ENCODE measurements at places on chromosomes 13 and 19. TPM values are rescaled to one million over a fixed set of nuclear protein-coding genes. Genes with fewer than 3 reads are reported as not detected.

- DNase-seq: peak; percentile 13
Measured at GRCh38 chr13:58767566-58767965, 1136.0 kb downstream of the PCDH17 start.

DNA sequence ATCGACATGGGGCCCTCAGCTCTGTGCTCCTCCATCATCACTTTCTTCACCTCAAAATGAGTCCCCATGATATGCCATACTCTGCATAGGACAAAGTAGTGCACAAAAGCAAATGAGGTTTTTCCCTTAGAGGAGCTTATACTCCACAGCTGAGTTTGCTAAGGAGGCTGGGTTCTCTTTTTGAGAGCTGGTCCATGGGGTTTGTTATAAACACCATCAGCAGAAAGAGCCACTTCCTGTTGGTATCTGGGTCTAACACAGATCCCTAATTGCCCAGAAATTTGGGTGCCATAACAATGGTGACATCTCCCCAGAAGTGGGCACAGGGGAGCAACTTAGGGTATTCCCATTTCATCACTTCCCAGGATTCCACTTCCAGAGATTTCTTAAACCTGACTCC lies 395.7 kb downstream of the FOXO1 start:
- no peak for DNase-seq

DNA sequence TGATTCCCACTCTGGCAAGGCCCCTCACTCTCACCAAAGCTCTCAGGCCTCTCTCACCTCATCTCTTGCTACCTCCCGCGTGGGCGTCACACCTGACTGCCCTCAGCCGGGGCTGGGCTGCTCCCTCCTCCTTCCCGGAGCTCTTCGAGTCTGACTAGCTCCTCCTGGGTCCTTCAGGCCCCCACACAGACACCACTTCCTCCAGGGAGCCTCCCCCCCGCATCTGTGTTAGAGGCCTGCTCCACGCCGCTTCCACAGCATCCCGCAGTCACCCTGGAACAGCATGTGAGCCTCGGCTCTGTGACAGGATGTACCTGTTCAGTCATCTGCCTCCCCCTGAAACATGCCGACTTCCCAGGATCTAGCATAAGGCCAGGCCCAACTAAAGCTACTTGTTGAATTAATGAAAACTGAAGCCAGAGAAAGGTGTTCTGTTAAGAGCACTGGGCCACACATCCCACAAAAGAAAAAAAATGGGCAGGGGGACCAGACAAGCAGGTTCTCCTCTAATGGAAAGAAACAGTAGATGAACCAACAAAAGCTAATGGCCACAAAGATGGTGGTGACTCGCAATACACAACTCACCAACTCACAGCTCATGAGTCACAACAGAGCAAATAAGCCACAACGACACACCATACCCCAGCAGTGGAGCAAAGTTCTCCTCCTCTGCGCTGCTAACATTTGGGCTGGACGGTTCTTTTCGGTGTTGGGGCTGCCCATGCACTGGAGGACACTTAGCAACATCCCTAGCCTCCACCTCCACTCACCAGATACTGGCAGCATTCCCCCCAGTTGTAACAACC lies 3.0 kb downstream of the PPP6R1 start:
- DNase-seq: no peak

DNA sequence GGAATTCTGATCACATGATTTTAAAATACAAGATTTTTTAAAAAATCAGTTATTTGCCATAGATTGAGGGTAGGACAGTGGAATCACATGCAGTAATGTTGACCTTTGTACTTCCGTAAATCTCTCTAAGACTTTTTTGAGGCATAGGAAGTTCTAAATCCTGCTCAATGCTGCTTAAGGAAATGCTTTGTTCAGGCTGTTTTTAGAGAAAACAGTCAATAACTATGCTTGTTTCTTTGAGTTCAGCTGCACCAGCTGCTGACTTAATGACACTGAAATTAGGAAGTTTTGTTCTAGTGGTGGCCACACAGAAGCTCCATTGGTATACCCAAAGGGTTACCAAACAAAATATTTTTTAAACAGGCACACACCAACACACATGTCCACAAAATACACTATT lies 60.9 kb downstream of the KLF12 start:
- no peak for DNase-seq

DNA sequence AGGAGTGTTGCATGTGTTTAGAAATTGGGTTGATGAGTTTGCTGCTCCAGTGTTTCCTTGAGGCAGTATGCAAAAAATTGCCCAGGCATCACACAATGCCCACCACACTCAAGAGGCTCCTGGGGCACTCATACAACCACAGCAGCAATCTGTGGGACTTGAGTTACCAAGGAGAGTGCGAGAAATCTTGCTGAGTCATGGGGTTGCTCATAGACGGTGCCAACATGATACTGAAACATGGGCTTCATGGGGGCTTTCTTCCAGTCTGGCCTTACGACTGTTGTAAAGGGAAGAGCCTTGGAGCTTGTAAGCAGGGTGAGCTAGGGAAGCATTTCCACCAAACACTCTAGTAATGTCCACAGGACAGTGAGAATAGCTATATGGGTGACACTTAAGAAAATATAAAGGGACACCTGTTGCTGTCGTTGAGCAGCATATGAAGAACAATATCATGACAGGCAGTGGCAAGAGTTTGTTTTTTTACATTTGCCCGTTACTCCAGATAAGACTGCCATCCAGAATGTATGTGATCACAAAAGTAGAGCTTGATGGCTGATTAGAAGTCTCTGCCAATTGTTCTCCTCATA lies 1237.4 kb downstream of the UQCRFS1 start:
- DNase-seq: no peak

- no peak for DNase-seq
Measured at GRCh38 chr13:112171570-112171965, 104.6 kb downstream of the SOX1 start.

DNA sequence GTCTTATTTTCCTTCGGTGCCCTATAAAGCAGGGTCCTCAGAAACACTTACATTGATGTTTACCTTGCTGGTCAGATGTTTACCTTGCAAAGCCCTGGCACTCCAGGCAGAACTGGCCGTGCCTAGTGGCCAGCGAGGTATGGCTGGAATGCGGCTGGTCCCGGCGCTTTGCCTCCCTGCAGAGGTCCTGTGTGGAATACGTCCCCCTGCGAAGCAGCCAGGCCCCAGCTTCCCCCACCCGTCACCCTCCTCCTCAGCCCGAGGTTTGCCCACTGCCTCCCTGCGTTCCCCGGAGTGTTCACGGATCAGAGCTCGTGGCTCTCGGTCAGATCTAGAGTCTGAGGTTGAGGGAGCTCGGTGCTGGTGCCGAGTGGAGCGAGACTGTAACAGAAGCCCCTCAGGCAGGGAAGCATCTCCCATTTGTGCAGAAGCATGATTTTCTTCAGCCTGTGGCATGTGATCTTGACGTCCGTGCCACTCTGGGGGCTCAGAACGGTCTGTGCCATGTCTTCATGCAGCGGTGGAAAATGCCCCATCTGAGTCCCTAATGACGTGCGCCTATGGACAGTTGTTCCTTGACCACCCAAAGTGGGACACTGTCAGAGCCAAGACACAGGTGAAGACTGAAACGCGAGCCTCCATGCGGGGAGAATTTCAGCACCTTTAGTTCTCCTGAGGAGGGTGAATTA lies 54.8 kb upstream of the SOX1 start:
- DNase-seq: peak; percentile 50

DNA sequence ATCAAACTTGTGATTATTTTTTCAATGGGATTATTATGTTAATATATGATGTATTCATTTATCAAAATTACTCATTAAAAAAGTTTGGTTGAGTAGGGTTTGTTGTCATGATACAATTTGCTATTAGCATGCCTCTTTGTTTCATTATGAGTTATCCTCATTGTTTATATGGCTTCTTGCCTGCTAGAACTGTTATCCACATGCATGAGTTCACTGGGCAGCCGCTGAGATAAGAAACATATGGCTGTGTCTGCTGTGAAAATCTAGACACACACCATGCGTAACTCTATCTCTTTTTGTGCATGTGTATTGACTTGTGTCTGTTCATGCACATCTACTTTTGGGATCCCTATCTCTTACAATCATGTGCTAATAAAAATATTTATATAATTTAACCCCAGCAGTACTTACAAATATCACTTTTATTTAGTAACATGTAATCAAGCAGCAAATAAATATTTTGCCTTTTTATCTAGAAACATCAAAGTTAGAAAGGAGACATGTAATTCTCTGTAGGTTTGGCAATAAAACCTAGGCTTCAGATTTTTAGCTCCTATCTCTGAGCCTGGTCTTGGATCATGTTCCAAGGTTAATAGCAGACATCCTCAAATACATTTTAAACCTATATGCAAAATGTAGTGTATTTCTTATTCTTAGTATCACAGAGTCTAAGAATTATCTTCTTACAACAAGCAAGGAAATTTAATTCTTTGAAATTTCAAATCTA lies 11.2 kb upstream of the KLF12 start:
- no peak for DNase-seq

- no peak for DNase-seq
Measured at GRCh38 chr19:14677464-14677863, 2.8 kb upstream of the ADGRE3 start.

DNA sequence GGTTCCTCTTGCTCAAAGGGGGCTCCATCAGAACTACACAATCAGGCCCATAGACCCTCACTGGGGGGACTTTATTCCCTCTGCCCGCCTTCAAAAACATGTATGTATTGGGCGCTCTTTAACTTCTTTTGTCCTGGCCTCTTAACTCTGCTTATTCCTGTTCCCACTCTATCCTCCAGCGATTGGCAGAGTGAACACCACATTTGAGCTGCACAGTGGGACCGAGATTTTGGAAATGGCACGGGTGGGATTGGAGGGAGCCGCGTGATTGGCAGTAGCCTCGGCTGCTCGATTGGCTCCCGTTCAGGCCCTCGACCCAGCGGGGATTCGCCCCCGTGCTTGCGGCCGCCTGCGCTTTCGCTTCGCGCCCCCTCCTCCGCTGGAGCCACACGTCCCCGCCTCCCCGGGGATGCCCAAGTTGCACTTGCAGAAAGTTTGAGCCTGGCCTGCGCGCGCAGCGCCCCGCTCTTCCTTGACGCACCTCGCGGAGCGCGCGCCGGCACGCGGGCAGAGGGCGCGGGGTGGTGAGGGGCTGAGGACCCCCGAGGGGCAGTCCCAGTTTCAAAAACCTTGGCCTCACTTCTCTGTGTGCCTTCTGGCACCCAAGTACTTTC lies at the start of gene ZIC5:
Gene ZIC5, minus strand, starts transcription at position 192 of the 614 bp plus-strand sequence. Its CDS starts 164 bp downstream, at position 28.
- DNase-seq: no peak

GRCh38 chr13:89310943-89311672 lies 1639.9 kb downstream of the SLITRK5 start:
- DNase-seq: no peak

DNA sequence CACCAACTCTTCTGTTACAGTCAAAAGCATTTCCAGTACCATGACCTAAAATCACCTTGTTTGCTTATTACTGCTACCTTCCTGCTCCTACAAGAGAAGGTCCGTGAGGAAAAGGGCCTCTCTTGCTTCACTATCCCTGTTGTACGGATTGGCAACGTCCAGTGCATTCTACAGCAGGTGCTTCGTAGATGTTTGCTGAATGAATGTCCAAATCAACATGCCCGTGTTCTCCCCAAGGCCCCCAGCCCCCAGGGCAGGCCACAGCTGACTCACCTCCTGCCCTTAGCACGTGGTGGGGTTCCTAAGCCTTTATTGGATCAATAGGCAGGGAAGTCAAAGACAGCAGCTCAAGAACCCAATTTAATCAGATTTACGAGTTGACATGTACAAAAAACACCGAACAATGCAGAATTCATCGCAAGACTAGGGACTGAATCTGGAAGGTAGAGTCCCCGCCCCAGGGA lies 5.5 kb upstream of the NAPA start:
- DNase-seq: no peak

GRCh38 chr19:17886515-17886914 lies 14.8 kb downstream of the SLC5A5 start:
- no peak for DNase-seq

GRCh38 chr13:40235160-40235796 lies 431.2 kb downstream of the FOXO1 start:
- no peak for DNase-seq

DNA sequence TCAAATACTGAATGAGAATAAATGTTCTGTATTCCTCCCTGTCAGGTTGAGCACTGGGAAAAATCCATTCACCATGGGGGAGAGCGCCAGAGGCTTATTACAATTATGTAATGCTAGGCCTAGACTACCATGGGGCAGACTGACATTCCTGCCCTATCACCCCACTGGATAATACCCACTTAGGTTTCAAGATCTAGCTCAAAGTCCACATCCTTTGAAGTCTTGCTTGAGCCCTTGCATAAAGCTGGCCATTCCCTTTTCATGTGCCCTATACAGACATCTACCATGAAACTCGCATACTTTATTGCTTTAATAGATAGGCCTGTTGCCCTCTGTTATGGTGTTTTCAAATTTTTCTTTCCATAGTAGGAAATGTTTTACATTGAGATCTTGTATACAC lies 149.3 kb downstream of the RGCC start:
- DNase-seq: no peak

DNA sequence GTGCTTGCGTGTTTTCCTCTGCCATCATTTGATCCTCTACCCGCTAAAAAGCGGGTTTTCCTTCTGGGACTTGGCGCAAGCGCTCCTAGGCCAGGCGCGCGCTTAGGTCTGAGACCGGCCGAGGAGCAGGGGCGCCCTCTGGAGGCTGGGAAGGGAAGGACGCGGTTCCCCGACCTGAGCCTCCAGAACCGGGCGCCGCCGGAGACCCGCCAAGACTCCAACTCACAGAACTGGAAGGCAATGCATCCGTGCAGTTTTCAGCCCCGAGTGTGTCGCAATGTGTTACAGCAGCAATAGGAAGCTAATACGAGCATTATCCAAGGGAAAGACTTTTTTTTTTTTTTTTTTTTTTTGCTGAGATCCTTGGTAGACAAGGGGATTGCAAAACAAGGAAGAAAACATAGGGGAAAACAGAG lies 190.9 kb downstream of the COL4A1 start:
- no peak for DNase-seq

- no peak for DNase-seq
Measured at GRCh38 chr13:32010136-32010535, 21.4 kb upstream of the FRY start.

DNA sequence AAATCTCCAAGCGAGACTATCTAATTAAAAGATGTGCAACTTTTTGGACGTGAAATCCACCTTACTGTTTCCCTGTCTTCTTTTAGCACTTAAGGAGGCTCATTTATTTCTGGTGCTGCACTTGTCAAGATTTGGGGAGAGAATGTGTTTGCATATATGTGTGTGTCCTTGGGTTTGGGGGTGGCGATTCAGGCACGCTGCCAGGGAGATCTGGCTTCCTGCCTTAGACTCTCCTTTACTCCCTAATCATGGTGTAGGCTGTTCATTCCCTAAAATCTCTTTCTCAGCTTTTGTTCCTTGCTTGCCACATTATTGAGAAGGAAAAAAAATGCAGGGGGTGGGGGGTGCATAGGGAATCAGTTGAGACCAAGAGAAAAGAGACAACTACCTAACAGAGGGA lies 271.2 kb downstream of the DCLK1 start:
- no peak for DNase-seq

GRCh38 chr13:75263741-75264407 lies 218.1 kb downstream of the TBC1D4 start:
- DNase-seq: no peak

C1QTNF9B gene
- 0.93 TPM for polyA plus RNA-seq

TNFSF9 gene
- polyA plus RNA-seq: not detected

IFT88 gene
- 39.1 TPM for polyA plus RNA-seq

ARHGEF1 gene
- polyA plus RNA-seq: 32.8 TPM

CCDC122 gene
- polyA plus RNA-seq: 15.6 TPM
